ENCODE measurements at places on chromosomes 13 and 19. TPM values are rescaled to one million over a fixed set of nuclear protein-coding genes. Genes with fewer than 3 reads are reported as not detected.

The OR4F17 gene
- not detected for total RNA-seq

- DNase-seq, result peak; percentile 17
Measured at GRCh38 chr13:28031220-28031895, 42.9 kb upstream of the URAD start.

DNA sequence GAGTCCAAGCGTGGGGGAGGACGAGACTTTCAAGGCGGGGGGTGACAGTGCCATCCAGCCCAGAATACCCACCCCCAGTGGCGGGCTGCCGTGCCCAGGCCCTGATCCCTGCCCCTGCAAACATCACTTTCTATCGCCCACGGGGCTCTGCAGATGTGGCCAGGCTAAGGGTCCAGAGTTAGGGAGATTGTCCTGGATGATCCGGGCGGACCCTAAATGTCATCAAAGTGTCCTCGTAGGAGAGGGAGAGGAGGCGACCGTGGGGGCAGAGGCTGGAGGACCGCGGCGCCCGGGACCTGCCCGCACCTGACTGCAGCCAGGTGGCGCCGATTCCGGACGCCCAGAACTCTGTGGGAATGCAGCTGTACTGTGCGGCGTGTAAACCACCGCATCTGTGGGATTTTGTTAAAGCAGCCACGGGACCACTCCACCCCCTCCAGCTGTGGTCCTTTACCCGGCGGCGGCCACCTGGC is 32.4 kb downstream of the GJA3 start:
- DNase-seq, result no peak

DNA sequence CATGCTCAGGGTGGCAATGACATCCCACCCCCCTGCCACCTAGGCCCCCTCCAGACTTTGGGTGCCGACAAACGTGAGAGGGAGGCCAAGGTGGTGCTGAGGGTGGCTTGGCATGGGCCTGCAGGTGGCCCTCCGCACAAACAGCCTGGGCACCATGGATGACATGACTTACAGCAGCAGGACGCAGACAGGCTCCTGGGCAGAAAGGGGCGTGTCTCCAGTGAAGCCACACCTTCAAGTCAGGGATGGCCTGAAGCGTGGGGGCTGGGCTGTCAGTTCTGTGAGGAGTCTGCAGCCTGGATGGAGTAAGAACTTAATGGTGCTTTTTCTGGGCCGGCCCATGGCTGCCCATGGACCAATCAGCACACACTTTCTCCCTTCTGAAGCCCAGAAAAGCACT is 25.3 kb downstream of the POMP start:
- DNase-seq, result no peak

The AKT1S1 gene
- total RNA-seq, result 11.9 TPM

DNA sequence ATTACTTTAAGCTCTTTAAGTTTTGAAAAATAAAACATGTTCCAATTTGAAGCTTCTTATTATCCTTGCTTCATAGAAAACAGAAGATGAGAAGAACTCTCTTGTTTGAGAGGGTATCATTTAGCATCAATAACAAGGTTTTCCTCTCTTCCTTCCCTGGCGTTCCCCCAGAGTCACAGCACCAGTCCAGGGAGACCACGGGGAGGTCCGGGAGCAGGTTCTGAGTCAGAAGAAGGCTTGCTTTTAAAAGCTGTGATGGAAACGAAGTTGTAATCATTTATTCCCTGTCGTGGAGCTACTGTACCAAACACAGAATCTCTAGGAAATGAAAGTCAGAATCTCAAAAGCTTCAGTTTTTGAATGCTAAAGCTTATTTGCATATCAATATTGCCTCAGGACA is 174.0 kb upstream of the LSM14A start:
- no peak for DNase-seq

The LGALS7B gene
- total RNA-seq, result not detected

- DNase-seq, result no peak
Measured at GRCh38 chr19:18731562-18732008, 48.1 kb downstream of the CRTC1 start.

DNA sequence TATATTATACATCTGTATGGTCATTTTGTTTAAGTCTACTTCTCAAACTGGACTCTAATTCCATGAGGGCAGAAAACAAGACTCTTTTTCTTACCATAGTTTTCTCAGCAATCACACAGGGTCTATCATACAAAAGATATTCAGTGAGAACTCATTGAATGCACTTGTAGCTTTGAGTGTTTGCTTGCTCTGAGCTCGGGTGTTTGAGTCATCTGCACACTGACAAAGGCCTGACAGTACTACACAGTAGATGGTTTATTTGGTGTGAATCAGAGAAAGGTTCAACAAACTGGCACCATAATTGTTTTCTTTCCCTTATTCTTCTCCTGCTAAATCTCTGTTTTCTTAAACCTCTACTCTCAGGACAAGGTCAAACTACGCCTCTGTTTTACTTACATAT is 586.4 kb downstream of the LMO7 start:
- no peak for DNase-seq

The AZU1 gene
- total RNA-seq, result not detected

- no peak for DNase-seq
Measured at GRCh38 chr13:98823442-98823841, 71.0 kb upstream of the SLC15A1 start.

DNA sequence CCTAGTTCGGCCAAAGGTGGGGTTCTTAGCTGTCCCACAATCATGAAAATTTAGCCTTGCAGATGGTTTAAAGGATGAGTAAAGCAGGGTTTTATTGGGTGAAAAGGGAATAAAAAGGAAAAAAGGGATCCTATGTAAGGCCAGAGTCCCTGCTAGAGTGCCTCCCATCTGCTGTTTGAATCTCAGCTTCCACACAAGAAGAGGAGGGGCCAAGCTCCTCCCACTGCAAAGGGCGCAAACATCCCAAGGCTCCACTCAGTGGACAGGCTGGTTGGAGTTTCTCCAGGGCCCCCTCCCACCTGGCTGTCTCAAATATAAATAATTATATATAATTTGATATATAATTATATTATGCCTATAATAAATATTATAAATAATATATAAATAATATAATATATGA is 1272.1 kb upstream of the PCDH20 start:
- DNase-seq, result no peak

The GDF15 gene
- 60.3 TPM for total RNA-seq

- no peak for DNase-seq
Measured at GRCh38 chr19:53826876-53827275, 2.8 kb upstream of the NLRP12 start.

GRCh38 chr19:2623798-2624197 is 78.7 kb downstream of the GNG7 start:
- no peak for DNase-seq

The ZNF541 gene
- total RNA-seq, result not detected

The IGFL1 gene
- not detected for total RNA-seq

- no peak for DNase-seq
Measured at GRCh38 chr19:18282021-18282787, 782 bp upstream of the JUND start.

- no peak for DNase-seq
Measured at GRCh38 chr19:3058821-3059314, 3.4 kb downstream of the TLE5 start.

The PLPP2 gene
- total RNA-seq, result 166 TPM

GRCh38 chr19:4988770-4989251 is 19.9 kb downstream of the KDM4B start:
- no peak for DNase-seq

The KIR3DL1 gene
- not detected for total RNA-seq

The MBD3L1 gene
- not detected for total RNA-seq

- no peak for DNase-seq
Measured at GRCh38 chr19:10815969-10816644, 19.9 kb downstream of the TMED1 start.

The GGACT gene
- total RNA-seq, result 2.3 TPM

The PRPF31 gene
- 59.6 TPM for total RNA-seq

GRCh38 chr19:41925208-41926003 is 2.8 kb downstream of the ERFL start:
- DNase-seq, result no peak

- DNase-seq, result no peak
Measured at GRCh38 chr19:54045771-54046170, 17.9 kb downstream of the VSTM1 start.

The PSG6 gene
- not detected for total RNA-seq

DNA sequence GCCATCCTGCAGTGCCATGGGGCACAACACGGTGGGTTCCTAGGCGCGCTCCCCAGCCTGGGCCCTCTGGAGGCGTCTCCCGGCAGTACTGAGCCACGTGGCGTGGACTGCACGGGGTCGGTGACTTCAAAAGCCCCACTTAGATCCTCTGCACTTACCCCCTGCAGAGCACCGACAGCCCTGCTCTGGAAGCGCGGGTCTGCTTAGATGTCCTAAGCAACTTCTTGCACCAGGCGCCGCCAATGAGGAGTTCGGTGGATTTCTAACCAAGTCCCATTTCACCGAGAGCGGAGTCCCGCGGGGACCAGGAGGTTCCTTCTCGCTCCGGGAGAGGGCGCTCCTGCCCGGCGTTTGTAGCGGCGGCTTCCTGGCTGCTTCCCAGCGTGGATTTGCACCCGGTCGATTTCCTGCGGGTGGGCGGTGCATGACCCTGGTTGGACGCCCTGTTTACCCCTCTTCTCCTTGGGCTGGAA is 25.2 kb upstream of the ZNF845 start:
- no peak for DNase-seq

DNA sequence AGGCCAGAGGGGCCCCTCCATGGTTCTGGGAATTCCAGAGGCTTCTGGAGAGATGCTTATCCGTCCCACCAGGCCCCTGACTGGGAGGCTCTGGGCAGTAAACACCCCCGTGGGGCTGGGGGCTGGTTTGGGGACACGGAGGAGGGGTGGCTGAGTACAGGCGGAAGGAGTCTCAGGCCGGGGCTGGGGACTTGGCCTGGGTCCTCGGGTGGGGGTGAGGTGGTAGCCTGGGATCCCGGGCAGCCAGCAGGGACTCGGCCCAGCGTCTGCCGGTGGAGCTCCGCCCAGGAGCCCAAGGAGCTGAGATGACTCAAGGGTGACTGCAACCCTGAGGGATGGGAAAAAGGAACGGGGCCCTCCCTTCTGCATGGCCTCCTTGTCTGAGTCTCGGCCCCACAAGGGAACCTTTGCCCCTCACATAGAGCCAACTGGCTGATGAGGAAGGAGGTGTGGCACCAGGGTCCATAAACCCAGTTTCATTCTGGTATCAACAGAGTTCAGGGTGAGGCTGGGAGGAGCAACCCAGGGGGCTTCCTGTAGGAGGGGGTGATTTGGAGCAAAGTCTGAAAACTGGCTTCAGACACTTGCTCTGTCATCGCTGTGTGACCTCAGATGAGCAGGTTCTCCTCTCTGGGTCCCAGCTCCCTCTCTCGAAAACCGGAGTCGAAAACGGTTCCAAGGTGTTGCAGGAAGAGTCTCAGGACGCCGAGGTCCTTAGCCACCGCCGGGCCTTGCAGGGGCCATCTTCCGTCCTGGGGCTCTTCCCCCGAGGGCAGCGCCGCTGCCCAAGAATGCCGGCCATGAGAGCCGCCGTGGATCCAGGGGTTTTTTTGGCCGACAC is 809 bp downstream of the MISP start:
- DNase-seq, result no peak

GRCh38 chr19:48010932-48011758 is 16.7 kb downstream of the ELSPBP1 start:
- DNase-seq, result no peak

GRCh38 chr13:112741835-112742570 is 52.2 kb downstream of the ATP11A start:
- no peak for DNase-seq

DNA sequence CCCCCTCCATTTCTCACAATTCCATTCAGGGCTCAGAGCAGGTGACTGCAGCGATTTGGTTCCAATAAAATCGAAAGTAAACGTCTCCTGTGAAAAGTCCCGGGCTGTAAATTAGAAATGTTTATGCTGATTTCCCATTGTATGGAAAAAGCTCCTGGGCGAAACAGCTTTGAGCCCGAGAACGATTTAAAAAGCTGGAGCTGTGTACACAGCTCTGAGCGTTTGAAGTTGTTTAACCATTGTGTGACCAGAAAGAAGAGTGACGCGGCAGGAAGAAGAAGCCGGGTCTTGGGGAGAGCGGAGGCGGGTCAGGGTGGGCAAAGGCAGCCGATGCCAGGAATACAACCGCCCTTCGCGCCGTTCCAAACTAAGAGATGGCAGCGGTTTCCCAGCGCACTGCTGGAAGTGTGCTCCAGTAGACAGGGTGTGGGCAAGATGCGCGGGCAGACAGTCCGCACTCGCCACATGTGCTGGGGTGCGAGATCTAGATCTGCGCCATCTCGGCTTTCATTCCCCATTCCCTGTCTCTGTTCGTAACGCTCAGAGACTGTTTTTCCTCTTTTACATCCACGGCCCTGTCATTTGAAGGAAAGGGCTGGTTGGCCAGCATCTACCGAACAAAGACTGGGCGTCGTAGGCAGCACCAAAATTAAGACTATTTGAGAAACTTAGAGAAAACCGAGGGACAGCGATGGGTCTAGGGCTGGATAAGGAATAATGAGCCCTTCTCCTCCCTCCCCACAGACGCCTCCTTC is 960 bp upstream of the GSX1 start:
- DNase-seq, result no peak

The SHISA7 gene
- total RNA-seq, result not detected

DNA sequence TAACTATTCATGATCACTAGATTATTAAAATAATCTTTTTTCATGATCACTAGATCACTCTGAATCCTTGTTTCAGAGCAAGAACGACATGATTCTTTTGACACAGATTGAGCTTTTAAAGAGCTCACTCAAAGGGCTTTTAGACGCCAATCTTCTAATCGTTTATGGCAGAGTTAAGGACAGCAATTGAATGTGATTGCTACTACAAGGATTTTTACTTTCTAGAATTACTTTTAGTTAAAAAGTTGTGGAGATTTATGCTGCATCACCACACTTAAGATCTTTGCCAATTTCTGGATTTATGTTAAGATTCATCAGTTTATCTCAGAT is 1.3 kb downstream of the EXOSC8 start:
- DNase-seq, result no peak

- DNase-seq, result no peak
Measured at GRCh38 chr19:32104153-32104849, 241.1 kb upstream of the ZNF507 start.

The C5AR1 gene
- total RNA-seq, result 10.8 TPM

The CYP2F1 gene
- total RNA-seq, result not detected
